ENCODE measurements at places on chromosomes 7 and 10.

- no peak for DNase-seq
Measured at GRCh38 chr10:45147000-45147399, 146.3 kb downstream of the ZNF22 start.

DNA sequence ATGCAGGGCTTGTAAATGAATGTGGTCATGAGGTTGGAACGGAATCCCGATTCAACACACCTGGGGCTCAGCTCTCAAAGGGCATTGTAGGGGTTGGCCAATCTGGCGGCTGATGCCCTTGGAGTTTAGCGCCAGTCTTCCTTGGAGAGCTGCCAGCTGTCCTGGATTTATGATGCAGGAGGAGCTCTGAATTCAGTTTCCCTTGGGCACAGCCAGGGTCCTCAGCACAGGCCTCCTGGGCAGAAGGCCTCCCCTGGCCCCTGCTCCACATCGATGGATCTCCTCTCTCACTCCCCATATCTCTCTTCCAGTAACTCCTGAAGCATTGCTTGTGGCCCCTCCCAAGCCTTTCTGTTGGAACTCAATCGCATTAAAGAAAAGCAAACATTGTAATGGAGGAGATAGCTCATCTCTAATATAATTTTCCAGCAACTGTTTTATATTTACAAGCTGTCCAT, 985 bp upstream of the CYTH3 start:
- no peak for DNase-seq

- DNase-seq, result no peak
Measured at GRCh38 chr10:78623578-78624215, 445.1 kb upstream of the ZMIZ1 start.

GRCh38 chr7:23129036-23129435, 23.5 kb downstream of the KLHL7 start:
- DNase-seq, result no peak

- no peak for DNase-seq
Measured at GRCh38 chr7:47254081-47254977, 327.6 kb downstream of the TNS3 start.

DNA sequence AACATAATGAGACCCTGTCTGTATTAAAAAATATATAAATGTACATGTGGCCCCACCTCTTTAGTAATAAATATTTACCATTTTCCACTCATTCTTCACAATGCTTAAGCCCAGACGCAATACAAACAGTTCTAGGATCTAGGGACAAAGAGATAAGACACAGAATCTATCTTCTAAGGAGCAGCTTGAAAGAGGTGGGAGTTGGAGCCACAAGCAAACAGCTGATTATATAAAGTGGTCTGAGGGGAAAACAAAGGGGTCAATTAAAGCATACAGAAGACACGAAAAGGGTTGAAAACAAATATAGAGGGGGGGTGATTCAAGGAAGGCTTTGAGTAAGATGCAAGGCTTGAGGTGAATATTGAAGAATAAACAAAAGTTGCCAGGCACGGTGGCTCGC, 43.1 kb downstream of the UBE2H start:
- DNase-seq, result no peak

DNA sequence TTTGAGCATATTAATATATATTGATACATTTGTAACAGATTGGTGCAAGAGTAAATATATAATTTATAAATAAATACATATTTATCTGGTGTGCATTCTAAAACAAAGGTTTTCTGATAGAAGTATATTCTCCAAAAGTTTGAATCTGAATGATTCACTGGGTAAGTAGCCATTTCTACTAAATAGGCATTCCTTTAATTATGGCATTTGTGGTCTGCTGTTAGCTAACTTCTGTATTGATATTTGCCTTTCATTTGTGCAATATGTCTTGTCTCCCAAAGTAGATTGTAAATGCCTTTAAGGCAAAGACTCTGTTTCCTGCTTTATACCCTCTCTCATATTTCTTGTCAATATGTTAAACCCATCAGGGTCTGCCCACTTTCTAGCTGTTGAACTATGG, 11.1 kb upstream of the ARID5B start:
- DNase-seq, result no peak

- DNase-seq, result no peak
Measured at GRCh38 chr10:118732245-118733165, 22.3 kb downstream of the CACUL1 start.

GRCh38 chr7:117017702-117018266, 64.5 kb downstream of the ST7 start:
- no peak for DNase-seq

GRCh38 chr7:112266141-112266540, 59.6 kb downstream of the ZNF277 start:
- DNase-seq, result no peak

- no peak for DNase-seq
Measured at GRCh38 chr10:283916-284356, 148.7 kb downstream of the ZMYND11 start.

GRCh38 chr7:1144269-1144771, 15.7 kb downstream of the ZFAND2A start:
- no peak for DNase-seq

DNA sequence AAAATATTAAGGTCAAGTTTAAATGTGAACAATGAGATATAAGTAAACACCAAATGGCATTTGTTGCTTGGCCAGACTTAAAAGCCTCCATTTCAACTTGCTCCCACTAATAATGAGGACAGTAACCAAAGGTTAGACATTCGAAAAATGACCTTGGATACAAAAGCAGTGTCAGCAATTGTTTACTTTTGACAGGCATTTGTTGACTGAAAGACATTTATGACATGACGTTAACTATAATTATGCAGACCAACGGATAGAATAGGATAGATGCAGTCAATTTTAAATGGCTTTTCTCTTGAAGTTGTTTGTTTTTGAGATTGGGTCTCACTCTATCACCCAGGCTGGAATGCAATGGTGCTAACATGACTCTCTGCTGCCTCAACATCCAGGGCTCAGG, 6.3 kb upstream of the WNT16 start:
- no peak for DNase-seq

DNA sequence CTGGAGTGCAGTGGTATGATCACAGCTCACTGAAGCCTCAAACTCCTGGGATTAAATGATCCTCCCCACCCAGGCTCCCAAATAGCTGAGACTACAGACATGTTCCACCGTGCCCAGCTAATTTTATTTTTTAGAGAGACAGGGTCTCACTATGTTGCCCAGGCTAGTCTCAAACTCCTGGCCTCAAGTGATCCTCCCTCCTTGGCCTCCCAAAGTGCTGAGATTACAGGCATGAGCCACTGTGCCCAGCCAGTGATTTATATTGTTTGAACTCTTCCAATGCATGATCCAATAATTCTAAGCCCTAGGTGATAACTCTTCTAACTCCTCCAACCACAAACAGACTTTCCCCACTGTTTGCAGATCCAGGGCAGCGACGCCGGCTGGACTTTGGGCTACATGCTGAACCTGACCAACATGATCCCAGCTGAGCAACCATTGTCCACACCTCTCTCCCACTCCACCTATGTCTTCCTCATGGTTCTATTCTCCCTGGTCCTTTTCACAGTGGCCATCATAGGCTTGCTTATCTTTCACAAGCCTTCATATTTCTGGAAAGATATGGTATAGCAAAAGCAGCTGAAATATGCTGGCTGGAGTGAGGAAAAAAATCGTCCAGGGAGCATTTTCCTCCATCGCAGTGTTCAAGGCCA, 41.8 kb upstream of the CC2D2B start:
- no peak for DNase-seq

DNA sequence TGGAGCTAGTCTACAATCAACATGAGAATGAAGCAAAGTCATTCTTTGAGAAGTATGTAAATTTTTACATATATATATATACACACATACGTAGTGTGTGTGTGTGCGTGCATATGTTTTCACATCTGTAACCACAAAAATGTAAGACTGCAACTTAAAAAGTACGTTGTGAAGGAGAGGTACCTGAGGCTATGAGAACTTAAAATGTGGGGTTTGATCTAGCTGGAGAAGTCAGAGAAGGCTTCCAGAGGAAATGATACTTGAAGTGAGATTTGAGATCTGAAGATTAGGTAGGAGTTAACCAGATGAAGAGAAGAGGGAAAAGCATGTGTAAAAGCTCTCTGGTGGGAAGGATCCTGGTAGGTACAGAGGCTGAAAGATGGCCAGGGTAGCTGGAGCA, 5.8 kb downstream of the TAF5 start:
- no peak for DNase-seq

GRCh38 chr10:132518572-132519381, 18.8 kb upstream of the INPP5A start:
- no peak for DNase-seq

- no peak for DNase-seq
Measured at GRCh38 chr7:90290244-90291113, 30.6 kb downstream of the FAM237B start.

- no peak for DNase-seq
Measured at GRCh38 chr10:117132751-117133231, 5.3 kb downstream of the VAX1 start.

GRCh38 chr10:31526681-31527080, 207.7 kb downstream of the ZEB1 start:
- no peak for DNase-seq

- DNase-seq, result no peak
Measured at GRCh38 chr10:16597656-16598055, 76.0 kb upstream of the C1QL3 start.

GRCh38 chr7:54846273-54846672, 87.3 kb upstream of the SEC61G start:
- no peak for DNase-seq

GRCh38 chr7:44796034-44796503, 412 bp upstream of the PPIA start:
- DNase-seq, result no peak

DNA sequence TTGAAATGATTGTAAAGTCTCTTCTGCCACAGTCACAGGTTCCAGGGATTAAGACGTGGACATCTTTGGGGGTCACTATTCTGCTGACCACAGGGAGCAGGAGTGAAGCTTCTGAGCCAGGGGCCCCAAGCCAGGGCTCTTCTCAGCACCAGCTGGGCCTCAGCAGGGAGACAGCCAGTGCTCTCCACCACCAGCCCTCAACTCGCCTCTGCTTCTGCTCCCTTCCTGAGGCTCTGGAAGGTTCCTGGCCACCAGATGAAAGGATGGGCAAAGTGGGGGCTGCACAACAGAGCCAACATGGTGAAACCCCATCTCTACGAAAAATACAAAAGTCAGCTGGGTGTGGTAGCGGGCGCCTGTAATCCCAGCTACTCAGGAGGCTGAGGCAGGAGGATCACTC, 11.2 kb upstream of the CRYGN start:
- DNase-seq, result no peak

DNA sequence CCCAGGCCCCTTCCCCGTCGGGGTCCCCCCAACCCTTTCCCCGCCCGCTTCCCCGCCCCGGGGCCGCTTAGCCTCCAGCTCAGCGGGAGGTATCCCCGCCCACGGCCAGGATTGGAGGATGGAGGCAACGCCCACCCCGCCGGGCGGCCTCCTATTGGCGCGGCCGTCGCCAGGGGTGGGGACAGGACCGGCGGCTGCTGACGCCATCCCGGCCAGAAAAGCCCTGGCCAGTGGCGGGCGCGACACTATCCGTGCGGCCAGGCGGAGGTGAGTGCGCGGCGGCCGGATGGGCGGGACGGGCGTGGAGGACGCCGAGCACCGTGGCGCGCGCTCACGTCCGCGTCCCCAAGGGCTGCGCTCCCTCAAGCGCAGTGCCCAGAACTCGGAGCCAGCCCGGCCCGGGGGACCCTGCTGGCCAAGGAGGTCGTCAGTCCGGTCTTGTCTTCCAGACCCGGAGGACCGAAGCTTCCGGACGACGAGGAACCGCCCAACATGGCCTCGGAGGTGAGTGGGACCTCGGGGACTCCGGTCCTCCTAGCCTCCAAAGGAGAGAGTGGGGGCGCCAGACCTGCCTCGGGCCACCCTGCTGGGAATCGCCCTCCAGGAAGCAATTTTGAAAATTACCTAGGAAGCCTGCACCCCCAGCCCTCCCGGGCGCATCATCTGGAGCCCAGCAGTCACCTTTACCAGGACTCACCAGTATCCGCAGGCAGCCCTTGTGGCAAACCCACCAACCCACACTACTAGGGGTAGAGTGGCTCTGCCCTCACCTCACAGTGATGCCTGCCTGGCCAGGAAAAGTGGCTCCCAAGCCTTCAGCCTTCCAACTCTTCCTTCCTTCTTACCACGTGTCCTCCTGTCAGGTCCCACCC, at the start of gene ASL:
Gene ASL (plus strand): TSS at position 230 of the 872 bp plus-strand sequence. CDS start 263 bp downstream, at position 493.
- DNase-seq, result no peak

GRCh38 chr7:137820677-137821420, 25.9 kb downstream of the DGKI start:
- DNase-seq, result no peak

DNA sequence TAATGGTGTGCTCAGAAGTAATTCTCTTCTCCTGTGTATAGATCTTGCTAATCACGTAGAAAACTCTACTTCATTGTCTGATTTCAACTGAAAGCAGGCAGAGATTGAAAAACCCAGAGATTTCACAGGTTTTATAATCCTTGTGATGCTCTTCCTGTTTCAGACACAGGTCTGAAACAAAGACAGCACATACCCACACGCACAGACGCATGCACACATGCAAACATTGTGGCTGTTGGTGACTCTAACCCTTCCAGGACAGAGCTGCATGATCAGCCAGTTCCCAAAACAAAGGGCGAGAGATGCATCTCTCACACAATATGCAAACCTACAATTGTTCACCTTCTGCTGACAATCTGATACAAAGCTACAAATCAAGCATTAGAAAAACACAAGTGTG, 11.1 kb upstream of the TFEC start:
- DNase-seq, result no peak

- DNase-seq, result no peak
Measured at GRCh38 chr10:84224411-84225028, 824 bp downstream of the LRIT2 start.

GRCh38 chr10:78414380-78414779, 380.7 kb downstream of the RPS24 start:
- no peak for DNase-seq

GRCh38 chr7:144049491-144049890, 743 bp downstream of the OR2A5 start:
- DNase-seq, result no peak

- no peak for DNase-seq
Measured at GRCh38 chr10:92849576-92850090, 1.3 kb downstream of the EXOC6 start.

- DNase-seq, result no peak
Measured at GRCh38 chr10:78081292-78081691, 47.6 kb downstream of the RPS24 start.

- no peak for DNase-seq
Measured at GRCh38 chr7:96023387-96023786, 251.0 kb downstream of the DYNC1I1 start.

- no peak for DNase-seq
Measured at GRCh38 chr10:60534761-60535389, 145.2 kb upstream of the ANK3 start.

DNA sequence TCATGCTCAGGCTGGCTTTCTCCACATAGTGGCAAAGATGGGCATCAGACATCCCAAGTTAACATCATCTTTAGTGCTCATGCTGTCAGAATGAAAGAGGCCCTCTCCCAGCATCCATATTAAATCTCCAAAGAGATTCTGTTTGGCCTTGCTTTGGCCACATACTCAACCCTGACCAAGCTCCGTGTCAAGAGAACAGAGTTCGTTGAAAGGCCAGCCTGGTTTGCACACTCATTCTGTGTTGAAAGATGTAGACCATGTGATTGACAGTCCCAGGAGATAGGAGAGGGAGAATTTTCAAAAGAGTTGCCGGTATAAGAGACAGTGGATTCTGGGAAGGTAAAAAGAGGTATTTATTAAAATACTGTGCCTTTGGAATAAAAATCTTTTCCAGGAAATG, 19.7 kb downstream of the MET start:
- no peak for DNase-seq

All from vagina (tissue), 2 donors.